Left lung (tissue), 14 donors: ENCODE measurements at places on chromosomes 11 and 22. TPM values are rescaled to one million over a fixed set of nuclear protein-coding genes. Genes with fewer than 3 reads are reported as not detected.

The FBLN1 gene
- 287 TPM for polyA plus RNA-seq

The MOGAT2 gene
- polyA plus RNA-seq = not detected

The DNAJB7 gene
- polyA plus RNA-seq = 0.93 TPM

The CSF2RB gene
- polyA plus RNA-seq = 2.5 TPM

The GAB4 gene
- not detected for polyA plus RNA-seq

The SAA2 gene
- polyA plus RNA-seq = not detected

The F2 gene
- polyA plus RNA-seq = 0.17 TPM

The LMO1 gene
- polyA plus RNA-seq = not detected

The ADAMTS15 gene
- 38.8 TPM for polyA plus RNA-seq

The SPTBN2 gene
- polyA plus RNA-seq = 8.0 TPM

The SORL1 gene
- 34.6 TPM for polyA plus RNA-seq

The PITPNM1 gene
- polyA plus RNA-seq = 28.7 TPM

The OR8D4 gene
- polyA plus RNA-seq = 0.07 TPM

The RNF169 gene
- 22.4 TPM for polyA plus RNA-seq

The C11orf65 gene
- 1.6 TPM for polyA plus RNA-seq

The JAML gene
- polyA plus RNA-seq = 4.6 TPM

The MPEG1 gene
- 16.2 TPM for polyA plus RNA-seq

The SLC17A6 gene
- not detected for polyA plus RNA-seq

The OR52H1 gene
- polyA plus RNA-seq = 0.20 TPM

The OR51B5 gene
- polyA plus RNA-seq = 0.83 TPM

The CNTF gene
- 0.72 TPM for polyA plus RNA-seq

The CHRM4 gene
- polyA plus RNA-seq = 0.21 TPM

The OR8A1 gene
- 0.03 TPM for polyA plus RNA-seq

The CEND1 gene
- polyA plus RNA-seq = 0.20 TPM

The CABP7 gene
- polyA plus RNA-seq = 0.17 TPM

The GP1BB gene
- polyA plus RNA-seq = 9.9 TPM

The SULT4A1 gene
- 2.5 TPM for polyA plus RNA-seq

The PHLDA2 gene
- polyA plus RNA-seq = 0.69 TPM

The THRSP gene
- polyA plus RNA-seq = 0.34 TPM

The OR4X2 gene
- polyA plus RNA-seq = not detected

The MTNR1B gene
- polyA plus RNA-seq = not detected

The VPS37C gene
- 16.1 TPM for polyA plus RNA-seq

The PANX3 gene
- not detected for polyA plus RNA-seq

The OR52B2 gene
- not detected for polyA plus RNA-seq

The ABCG4 gene
- 1.5 TPM for polyA plus RNA-seq

The SAA1 gene
- polyA plus RNA-seq = not detected

The LARGE2 gene
- 12.5 TPM for polyA plus RNA-seq

The SPDYC gene
- not detected for polyA plus RNA-seq

The CCDC34 gene
- polyA plus RNA-seq = 24.9 TPM

The SLCO2B1 gene
- polyA plus RNA-seq = 25.9 TPM

The GVQW3 gene
- 21.1 TPM for polyA plus RNA-seq

The ADM2 gene
- polyA plus RNA-seq = 0.47 TPM

The MMP10 gene
- polyA plus RNA-seq = 0.67 TPM

The MMP20 gene
- polyA plus RNA-seq = not detected

The CALCA gene
- polyA plus RNA-seq = 2.7 TPM

The CCDC83 gene
- polyA plus RNA-seq = not detected

The RCOR2 gene
- polyA plus RNA-seq = 10.4 TPM

The OR8G5 gene
- polyA plus RNA-seq = not detected

The ARAP1 gene
- 88.3 TPM for polyA plus RNA-seq

The FOLR3 gene
- polyA plus RNA-seq = 1.1 TPM

The SCGB2A2 gene
- not detected for polyA plus RNA-seq

The TYR gene
- polyA plus RNA-seq = not detected

The CD248 gene
- 76.4 TPM for polyA plus RNA-seq

The SEC14L3 gene
- 0.13 TPM for polyA plus RNA-seq

The APLNR gene
- polyA plus RNA-seq = 169 TPM

The TESMIN gene
- polyA plus RNA-seq = 12.5 TPM
